Stimulated activated CD8-positive, alpha-beta memory T cell treated with anti-CD3 and anti-CD28 coated beads, Interleukin-7, amount 100 ng/mL, for 1 hour (primary cell): ENCODE measurements at places on chromosomes 3 and 15.

DNA sequence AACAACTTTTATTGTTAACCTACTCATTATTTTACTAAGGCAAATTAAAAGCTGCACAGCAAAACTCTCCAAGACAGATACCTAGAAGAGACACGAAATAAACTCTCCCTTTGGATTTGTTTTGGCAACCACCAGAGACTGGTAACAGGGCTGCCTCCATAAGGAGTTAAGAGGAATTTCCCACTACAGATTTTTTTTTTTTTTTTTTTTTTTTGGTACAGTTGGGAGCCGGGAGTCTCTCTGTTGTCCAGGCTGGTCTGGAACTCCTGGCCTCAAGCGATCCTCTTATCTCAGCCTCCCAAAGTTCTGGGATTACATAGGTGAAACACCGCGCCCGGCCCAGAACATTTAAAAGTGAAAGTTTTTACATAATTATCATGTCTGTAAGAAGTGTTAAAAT is 73.6 kb upstream of the VGLL4 start:
- DNase-seq, result no peak

GRCh38 chr3:8793242-8793641 is 23.8 kb upstream of the OXTR start:
- no peak for DNase-seq

GRCh38 chr3:58776231-58776630 is 109.7 kb upstream of the FAM3D start:
- no peak for DNase-seq

DNA sequence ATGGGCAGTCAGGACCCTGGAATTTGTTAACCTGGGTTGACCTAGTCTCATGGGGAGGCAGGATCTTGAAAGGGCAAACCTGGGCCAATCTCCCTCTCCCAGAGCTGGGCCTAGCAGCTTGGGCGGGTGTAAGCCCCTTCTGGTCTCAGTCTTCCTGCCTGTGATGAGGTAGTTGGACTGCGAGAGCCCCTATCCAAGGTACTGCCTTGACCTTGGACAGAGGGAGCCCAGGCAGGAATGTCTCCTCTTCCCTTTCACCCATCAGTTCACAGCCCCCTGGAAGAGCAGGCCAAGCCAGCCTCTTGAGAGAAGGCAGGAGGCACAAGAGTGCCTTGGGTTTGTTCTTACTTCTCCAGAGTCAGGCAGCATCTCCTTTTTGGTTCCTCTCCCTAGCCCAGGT is 24.7 kb upstream of the SEMA3F start:
- no peak for DNase-seq

GRCh38 chr3:125079675-125080045 is 23.9 kb upstream of the HEG1 start:
- DNase-seq, result no peak
